ENCODE measurements at places on chromosomes 12 and 14. TPM values are rescaled to one million over a fixed set of nuclear protein-coding genes. Genes with fewer than 3 reads are reported as not detected.

IQSEC3 gene
- not detected for total RNA-seq

DCN gene
- not detected for total RNA-seq

STRAP gene
- 133 TPM for total RNA-seq

ACIN1 gene
- 160 TPM for total RNA-seq

AGAP2 gene
- total RNA-seq = 28.0 TPM

P2RX7 gene
- total RNA-seq = 5.0 TPM

C14orf39 gene
- not detected for total RNA-seq

KRT83 gene
- not detected for total RNA-seq

WIF1 gene
- total RNA-seq = not detected

KCNJ8 gene
- not detected for total RNA-seq

EPYC gene
- not detected for total RNA-seq

P3H3 gene
- 0.86 TPM for total RNA-seq

TMEM119 gene
- 0.21 TPM for total RNA-seq

MUCL1 gene
- total RNA-seq = not detected

NTF3 gene
- not detected for total RNA-seq

SLC38A2 gene
- total RNA-seq = 211 TPM

PTPRR gene
- total RNA-seq = not detected

KRT79 gene
- total RNA-seq = 0.09 TPM

TOGARAM1 gene
- 6.6 TPM for total RNA-seq

Measured in activated CD4-positive, alpha-beta T cell treated with anti-CD3 and anti-CD28 coated beads for 36 hours (primary cell).